SHP77 (cell line): ENCODE measurements at places on chromosomes 2 and 18.

DNA sequence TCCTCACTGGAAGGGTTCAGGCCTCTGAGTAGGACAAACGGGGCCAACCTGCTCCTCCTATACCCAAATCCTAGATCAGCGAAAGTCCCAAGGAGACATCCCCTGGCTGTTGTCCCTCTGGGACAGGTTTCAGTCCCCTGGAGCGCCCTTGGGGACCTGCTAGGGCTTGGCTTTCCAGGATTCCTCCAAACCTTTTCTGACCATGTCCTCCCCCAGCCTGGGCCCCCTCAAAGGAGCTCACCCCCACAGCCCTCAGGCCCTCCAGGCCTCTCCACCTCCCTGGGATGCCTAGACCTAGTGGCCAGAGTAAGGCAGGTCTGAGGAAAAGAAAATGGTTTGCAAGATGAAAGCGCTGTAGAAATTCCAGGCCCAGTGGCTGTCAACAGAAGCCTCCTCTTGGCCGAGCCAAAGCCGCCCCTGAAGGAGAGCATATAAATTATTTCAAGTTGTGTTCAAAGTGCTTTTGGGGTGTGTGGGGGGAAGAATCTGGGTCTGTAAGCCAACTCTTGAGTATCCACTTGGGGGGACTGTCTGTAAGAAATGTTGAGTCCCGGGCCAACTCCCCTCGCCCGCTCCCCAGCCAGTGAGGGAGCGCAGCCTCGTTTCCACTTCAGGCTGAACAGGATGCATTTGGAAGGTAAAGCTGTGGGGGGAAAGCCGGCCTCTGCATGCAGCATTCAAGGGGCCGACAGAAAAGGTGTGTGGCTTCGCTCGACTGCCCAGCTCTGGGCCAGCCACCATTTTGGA lies 158.6 kb downstream of the DYSF start:
- no peak for DNase-seq

DNA sequence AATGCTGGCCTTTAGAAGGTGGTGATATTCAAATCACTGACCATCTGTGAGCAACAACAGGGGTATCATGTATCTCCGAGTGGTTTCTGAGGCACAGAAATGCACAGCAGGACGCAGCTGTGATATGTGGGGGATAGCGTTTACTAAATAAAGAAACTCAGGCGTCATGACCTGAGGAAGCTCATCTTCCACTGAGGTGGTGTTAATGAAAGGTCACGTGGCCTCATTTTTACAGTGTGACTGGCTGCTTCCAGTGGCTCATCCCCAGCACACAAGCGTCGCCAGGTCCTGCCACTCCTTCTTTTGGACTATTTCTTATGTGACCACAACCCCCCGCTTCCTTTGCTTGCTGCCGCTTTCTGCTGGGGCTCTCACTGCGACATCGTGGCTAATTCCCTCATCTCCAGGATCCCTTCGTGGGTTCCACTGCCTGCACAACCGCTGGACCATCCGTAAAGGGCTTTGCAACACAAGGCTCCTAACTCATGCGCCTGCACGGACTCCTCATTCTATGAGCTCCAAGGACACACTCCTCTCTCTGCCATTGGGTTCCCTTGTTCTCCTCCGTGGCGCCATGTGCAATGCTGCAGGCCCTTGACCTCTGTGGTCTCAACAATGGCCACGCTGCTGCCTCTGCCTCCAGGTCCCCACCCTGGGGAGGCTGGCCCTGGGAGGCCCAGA lies 109.3 kb downstream of the MBP start:
- DNase-seq, result no peak

DNA sequence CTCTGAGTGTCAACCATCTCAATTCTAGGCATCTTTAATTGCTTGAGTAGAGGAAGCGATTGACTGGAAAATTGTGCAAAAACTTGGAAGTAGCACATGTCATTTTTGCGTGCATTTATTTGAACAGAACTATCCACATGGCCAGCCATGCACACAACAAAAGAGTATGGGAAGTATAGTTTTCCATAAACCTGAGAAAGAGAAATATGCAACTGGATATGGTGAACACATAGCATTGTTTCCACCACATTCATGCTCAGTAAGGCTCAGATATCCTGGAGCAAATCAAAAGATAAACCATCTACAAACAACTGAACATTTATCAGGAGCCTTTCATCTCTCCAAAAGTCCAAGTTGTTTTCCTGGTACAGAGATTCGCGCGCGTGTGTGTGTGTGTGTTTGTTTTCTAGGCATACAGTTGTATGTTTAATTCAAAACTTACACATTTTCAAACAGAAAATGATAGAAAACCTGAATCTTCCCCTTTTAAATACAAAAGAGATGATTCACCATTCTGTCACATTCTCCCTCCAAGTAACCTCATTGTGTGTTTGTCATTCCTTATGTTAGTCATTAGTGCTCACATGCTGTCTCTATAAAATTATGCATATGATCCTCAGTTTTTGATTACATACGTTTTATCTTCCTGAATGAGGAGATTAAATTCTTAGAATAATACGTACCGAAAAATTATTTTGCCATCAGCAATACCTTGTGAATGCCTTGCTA lies 780.4 kb upstream of the NRXN1 start:
- no peak for DNase-seq

- no peak for DNase-seq
Observed at GRCh38 chr18:23302851-23303527, 150.1 kb upstream of the RIOK3 start.

- DNase-seq, result no peak
Observed at GRCh38 chr2:229118927-229119326, 152.2 kb downstream of the PID1 start.

DNA sequence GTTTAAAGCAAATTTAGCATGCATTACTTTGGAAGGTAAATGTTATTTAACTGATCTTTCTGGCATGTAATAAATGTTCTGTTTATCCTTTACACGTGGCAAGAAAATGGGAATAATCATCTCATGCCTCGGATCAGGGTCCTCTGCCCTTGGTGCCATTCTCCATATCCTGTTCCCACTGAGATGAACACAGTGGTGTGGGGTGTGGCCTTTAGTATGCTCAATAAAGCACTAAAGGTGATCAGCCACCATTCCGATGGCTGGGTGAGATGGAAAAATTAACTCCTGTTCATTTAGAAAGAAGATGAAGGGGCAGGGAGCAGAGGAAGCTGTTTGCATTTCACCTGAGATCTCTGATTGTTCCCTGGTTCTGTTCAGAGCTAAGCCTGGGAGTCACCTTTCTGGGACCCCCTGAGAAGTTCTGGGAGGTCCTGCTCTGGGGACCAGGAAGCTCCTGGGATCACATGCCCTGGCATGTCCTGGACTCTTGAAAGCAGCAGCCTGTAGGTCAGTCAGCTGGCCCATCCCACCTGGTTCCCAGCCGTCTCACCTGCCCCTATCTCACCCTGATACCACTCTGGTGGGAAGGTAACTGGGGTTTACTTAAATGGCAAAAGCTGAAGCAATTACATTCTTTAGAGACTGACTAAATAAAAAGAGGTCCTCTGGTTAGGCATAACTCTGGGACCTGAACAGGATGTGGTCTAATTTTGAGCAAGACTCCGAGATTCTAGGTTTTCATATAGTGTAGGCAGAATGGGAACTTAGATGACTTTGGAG lies 288.9 kb upstream of the EPAS1 start:
- DNase-seq, result no peak

DNA sequence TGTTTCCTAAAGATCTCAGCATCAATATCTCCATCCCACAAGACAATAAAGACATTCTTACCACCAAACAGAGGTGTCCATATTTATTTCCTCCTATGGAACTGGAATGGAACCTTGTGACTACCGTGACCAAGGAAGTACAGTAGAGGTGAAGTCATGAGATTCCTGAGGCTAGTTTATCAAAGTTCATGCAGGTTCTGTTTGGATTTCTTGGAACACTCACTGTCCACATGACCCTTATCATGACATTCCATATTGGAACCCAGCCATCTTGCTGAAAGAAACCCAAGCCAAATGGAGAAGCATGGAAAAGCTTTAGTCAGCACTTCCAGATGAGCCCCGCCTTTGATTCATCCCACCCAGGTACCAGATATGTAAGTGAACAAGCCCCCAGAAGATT lies 516.0 kb upstream of the POU3F3 start:
- no peak for DNase-seq

GRCh38 chr18:79588636-79589481 lies 90.7 kb upstream of the CTDP1 start:
- DNase-seq, result no peak

- no peak for DNase-seq
Observed at GRCh38 chr18:6878556-6879297, 149.2 kb downstream of the ARHGAP28 start.

- no peak for DNase-seq
Observed at GRCh38 chr18:42954887-42955286, 160.6 kb downstream of the RIT2 start.

- no peak for DNase-seq
Observed at GRCh38 chr2:214503568-214503967, 92.7 kb downstream of the VWC2L start.

DNA sequence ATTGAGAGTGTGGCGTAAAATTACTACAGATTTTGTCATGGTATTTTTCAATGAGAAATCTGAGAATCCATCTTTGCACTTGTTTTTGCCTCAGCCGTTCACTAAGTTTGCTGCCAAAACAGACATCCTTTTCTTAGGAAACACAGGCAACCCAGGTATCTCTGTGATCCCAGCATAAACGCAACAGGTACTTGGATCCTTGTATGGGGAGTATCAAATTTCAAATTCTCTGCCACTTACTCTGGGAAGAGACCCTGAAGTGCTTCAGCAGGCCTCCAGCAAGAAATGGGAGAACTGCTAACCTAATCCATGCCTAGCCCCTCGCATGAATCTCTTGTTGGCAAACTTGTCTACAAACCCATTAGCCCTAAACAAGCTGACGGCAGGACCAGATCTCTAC lies 83.1 kb downstream of the BCL11A start:
- no peak for DNase-seq

- peak; percentile 53 for DNase-seq
Observed at GRCh38 chr18:42574871-42575270, 540.6 kb downstream of the RIT2 start.

DNA sequence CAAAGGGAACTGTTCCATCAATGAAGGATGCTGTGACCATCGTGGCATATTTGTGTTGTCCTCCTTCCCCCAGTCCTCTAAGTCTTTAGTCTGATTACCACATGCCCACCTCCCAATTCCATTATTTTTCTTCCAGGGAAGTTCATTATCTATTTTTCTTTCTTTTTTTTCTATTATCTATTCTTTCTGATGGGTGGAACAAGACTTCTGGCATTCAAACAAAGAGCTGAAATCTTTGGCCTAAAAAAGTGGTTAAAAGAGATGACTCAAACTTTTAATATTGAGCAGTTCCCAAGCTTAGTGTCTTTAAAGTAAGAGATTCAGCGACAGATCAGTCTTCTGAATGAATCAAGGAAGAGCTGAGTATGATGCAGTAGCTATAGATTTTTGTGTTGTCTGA lies 66.6 kb downstream of the DIS3L2 start:
- DNase-seq, result no peak

DNA sequence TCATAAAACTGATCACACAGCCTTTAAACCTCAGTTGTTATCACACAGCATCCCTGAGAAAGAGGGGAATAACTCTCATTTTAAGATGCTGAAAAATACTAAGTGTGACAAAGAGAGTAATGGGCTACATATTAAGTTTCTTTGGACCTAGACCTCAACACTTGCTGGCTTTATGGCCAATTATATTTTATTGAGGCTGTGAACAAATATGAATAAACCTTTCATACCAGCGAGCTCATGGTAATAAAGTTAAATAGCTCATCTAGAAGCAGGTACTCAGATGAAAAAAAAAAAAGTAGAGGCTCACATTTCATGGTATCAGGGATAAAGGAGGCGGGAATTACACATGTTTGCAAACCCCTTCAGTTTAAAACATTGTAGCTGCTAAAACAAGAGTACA lies 75.7 kb downstream of the DOCK10 start:
- DNase-seq, result no peak

- no peak for DNase-seq
Observed at GRCh38 chr2:82411071-82411470, 2048.0 kb downstream of the SUCLG1 start.

DNA sequence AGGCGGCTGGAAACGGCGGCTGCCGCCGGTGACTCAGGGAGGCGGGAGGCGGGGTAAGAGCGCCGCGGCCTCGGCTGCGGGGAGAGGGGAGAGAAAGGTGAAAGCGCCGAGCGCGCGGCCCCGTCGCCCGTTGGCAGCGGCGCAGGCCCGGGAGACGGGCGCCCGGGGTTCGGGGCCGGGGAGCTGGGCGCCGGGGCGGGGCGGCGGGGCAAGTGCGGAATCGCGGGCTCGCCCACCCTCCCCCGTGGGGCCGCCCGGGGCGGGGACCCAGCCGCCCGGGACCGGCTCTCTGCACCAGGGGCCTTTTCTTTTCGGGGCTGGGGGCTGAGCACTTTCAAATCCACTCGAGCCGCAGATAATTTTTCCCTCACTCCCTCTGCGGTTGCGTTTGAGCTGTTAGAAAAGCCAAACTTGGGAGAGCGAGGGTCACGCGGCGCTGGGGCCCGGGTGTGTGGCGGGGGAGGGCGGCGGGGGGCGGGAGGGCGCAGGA lies 266 bp downstream of the KDM3A start:
- DNase-seq, result no peak

GRCh38 chr2:71796174-71796593 lies 342.8 kb downstream of the DYSF start:
- no peak for DNase-seq

- DNase-seq, result no peak
Observed at GRCh38 chr2:96147593-96148201, 2.5 kb upstream of the DUSP2 start.

DNA sequence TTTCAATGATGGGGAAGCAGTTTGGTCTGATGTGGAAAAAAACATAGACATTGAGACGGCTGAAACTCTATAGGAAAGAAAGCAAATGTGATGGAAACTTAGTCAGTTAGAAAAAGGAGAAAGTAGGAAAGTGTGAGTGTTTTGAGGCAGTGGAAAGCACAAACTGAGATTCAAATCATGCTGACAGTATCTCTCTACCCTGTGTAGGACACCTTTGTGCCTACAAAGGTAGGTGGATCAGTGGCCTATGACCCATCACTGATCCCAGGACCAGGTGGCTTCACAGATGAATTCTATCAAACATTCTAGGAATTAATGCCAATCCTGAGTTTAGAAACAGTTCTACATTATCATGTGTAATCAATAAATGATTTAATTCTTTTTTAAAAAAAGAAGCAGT lies 57.1 kb downstream of the CD226 start:
- no peak for DNase-seq

DNA sequence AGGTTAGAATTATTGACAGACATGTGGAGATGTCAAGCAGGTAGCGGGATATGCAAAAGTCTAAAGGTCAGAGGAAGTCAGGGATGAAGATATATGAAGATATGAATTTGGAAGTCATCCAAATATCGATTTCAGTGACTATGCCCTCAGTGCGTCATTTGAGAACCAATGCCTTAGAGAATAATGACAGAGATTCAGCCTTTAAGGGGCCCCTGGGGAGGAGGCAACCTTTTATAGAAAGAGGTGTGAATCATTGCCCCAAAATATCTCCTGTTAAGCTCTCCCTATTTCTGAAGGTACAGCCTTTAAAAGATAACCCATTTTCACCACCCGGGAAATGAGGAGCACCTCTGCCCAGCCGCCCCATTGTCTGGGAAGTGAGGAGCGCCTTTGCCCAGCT lies 223.4 kb downstream of the NCKAP5 start:
- DNase-seq, result no peak
